ENCODE measurements at places on chromosomes 4 and X.

GRCh38 chr4:60729194-60729593 lies 470.9 kb upstream of the ADGRL3 start:
- DNase-seq, result no peak

DNA sequence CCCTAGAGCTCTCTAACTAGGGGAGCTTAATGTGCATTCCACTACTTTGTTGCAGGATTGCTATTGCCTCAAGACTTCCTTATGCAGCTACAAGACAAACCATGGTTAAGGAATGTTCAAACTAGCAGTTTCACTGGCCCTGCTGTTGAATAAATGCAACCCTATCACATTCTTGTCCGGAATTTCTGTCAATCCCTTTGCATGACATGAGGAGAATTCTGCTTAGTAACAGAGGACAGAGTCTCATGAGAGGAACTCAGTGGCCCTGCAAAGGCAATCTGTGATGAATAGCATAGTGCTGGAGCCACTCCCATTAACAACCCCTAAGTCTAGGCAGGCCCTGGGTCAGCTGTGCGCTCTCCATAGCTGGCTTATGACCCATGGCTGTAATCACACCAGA lies 30.7 kb upstream of the SGMS2 start:
- DNase-seq, result no peak

DNA sequence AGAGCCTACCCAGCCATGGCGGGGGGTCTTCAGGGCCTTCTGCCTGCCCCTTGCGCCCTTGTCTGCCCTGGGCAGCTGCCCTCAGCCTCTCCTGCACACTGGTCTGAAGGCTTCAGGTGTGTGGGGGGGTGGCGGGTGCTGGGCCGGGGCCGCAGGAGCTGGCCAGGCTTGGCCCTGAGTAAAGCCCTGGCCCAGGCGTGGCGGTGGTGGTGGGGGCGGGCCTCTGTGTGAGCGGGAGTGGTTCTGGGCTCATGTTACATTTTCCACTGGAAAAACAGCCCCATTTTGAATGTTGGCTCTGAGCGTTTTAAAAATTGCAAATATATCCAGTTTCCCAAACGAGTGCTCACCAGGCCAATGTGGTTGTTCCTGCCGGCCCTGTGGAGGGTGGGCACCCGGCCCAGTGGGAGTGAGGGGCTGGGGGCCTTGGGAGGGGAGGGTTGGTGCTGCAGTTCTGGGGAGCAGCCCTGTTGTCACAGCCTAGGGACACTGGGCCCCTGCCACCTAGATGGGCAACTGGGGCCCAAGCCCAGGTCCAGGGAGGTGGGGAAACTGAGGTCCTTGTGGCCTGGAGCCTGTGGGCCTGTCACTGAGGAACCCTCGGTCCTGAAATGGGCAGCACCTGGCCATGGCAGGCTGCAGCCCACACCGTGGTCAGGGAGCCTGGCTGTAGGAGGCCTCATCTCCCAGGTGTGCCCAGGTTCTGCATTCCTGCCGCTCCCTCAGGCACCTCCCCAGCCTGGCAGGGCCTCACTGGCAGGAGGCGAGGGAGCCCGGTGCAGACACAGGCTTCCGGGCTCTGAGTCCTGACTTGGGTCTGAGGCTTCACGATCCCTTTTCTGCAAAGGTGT lies 28.3 kb downstream of the FGFRL1 start:
- no peak for DNase-seq

DNA sequence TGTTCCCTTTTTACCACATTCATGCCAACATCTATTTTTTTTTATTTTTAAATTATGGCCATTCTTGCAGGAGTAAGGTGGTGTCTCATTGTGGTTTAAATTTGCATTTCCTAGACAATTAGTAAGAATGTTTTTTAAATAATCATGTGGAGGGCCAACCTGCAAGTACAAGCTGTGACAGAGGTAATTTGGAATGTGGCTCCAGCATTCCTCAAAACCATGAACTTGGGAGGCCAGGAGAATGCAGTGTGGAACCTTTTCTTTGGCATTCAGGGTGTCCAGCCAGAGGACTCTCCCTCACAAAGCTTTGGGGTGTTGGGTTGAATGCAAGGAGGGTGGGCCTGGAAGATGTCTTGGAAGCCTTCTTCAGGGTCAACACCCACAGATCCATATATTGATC lies 7.3 kb upstream of the TMEM185A start:
- no peak for DNase-seq

DNA sequence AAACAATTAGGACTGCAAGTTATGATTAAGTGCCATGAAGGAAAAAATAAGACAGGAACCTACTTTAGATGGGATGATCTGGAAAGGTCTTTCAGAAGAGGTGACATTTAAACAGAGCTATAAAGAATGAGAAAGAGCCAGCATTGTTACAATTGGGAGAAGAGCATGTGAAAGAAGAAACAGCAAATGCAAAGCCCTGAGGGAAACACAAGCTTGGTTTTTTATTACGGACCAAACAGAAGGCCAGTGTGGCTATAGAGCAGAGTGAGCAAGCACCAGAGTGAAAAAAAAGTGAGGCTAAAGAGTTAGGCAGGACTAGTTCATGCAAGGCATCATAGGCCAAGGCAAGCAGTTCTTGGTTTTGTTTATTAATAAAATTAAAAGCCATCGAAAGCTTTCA lies 175.6 kb downstream of the RBMX2 start:
- DNase-seq, result no peak
